ENCODE measurements at places on chromosomes 16 and 17.

DNA sequence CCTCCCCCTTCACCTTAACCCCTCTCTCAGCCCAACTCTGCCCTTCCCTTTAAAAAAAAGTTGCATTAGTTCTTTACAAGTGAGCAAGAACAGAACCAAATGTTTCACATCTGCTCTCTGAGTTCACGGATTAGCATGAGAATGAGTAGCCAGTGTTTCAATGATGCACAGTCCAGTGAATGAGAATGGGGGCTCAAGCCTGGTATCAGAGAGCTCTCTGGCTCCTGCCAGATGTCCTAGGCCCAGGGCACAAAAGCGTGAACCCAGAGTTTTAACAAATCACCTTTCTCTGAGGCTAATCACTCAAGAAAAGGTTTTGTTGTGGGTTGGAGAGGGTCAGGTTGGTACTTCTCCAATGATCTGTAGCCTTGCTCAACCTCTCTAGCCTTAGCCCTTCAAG lies 41.5 kb upstream of the HS3ST3A1 start:
- no peak for DNase-seq

- no peak for DNase-seq
Observed at GRCh38 chr17:1792495-1793446, 30.9 kb downstream of the SERPINF1 start.

DNA sequence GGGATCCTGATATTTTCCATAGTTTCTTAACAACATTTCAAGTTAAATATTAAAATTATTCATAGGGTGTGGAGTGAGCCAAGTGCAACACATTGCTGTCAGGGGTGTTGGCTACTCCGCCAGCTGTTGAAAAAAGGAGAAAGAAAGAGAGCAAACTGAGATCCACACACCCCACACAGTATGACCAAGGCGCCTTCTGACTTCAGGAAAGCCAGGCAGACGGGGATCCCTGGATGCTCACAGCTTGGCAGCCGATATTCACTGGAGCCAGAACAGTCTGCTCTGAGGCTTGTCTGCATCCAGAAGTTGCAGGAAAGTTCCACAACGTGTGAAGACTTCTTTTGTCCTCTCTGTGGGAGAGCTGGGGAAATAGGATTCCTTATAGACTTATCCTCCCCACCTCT lies 9.3 kb downstream of the CHD9NB start:
- DNase-seq: no peak

DNA sequence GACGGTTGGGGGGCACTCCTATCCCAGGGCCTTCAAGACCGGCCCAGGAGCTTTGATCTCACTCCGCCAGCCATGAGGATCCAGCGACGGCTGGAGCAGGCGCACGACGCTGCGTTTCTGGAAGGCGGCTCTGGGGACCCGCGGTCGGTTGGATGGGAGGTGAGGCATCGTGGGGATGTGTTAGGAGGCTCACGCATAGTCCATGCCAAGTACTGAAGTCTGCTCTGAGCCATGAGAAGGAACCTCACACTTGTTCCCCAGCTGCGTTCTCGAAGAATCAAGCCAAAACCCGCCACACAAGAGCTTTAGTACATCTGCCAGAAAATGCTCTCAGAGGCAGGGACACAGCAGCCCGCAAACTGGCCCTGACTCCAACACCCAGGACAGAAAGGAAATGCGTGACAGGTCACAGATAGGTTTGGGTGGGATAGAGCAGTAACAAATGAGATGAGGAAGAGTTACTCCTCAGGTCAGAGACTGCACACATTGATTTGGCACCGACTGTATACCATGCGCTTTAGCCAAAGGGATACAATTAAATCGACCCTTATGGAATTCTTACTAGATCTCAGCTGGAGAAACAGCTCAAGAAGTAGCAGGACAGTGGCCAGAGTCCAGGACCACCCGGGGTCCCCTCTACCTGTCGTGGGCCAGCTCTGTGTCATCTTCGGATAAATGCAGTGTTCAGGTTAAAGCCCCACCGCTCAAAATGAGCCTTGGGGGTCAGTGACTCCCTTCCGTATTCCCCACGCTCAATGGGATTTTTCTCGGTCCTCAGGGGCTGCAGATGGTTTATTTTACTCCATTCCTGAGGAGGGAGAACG lies 6.7 kb upstream of the GSG1L start:
- no peak for DNase-seq

GRCh38 chr17:42853004-42853403 lies 2.0 kb downstream of the AOC3 start:
- no peak for DNase-seq

- DNase-seq: no peak
Observed at GRCh38 chr17:76683011-76683755, 27.6 kb downstream of the MXRA7 start.

DNA sequence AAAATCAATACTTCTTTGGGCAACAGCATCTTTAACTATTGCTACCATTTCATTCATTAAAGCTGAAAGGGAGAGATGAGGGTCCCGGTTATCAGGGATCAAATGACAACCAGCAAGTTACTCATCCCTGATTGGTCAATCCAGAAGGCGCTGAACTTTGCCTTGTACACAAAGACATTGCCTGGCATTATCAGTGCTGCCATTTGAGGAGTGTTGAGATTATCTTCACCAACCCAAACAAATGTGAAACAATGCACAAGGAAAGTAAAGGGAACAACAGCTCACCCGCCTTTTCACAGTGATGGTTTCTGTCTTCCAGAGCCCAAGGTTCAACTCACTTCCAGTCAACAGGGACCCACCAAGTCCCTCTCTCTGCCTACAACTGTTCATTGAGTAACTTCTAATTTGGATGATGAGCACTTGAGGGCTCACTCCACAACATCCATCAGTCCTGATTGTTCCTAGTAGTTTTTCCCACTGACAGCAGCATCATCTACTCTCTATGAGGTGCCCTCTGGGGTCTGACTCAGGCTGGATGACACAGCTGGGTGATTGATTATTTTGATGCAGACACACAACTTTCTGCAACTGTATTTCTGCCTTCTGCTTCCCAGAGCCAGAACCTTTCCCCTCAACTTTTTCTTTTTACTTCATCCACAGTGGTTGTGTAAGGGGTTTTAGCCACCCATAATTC lies 32.0 kb downstream of the LYRM9 start:
- DNase-seq: no peak

DNA sequence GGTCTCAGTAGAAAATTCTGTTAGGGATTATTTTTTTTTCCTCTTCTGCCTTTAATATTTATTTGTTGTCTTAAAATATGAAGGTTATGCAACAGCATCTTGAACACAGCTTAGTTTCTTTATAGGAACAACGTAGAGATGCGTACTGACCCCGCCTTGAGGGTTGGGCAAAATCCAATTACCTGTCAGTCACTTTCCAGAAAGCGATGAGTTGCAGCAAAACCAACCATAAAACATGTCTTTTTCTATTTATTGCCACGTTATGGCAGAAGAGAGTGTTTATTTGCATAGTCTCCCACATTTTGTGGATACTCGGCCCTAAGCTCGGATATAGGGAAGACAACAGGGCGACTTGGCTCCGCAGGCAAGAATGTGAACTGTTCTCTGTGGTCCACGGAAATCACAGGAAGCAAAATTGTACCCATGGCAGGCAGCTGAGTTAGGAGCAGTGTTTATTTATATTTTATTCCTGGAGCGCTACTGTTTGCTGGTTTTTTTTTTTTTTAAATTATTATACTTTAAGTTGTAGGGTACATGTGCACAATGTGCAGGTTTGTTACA lies 44.3 kb upstream of the CACNG5 start:
- DNase-seq: no peak

DNA sequence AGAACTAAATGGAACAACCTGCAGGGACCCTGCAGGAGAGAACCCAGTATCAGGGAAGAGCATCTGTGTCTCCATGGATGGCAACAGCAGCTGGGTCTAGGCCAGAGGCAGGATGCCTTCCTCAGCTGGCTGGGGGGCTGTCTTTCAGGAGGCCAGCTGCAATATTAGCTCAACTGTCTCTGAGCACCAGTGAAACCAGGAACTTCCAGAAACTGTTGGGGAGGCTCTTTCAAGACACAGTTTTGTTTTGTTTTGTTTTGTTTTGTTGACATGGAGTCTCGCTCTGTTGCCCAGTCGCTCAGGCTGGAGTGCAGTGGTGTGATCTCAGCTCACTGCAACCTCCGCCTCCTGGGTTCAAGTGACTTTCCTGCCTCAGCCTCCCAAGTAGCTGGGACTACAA lies 7.6 kb downstream of the GPR142 start:
- DNase-seq: no peak

DNA sequence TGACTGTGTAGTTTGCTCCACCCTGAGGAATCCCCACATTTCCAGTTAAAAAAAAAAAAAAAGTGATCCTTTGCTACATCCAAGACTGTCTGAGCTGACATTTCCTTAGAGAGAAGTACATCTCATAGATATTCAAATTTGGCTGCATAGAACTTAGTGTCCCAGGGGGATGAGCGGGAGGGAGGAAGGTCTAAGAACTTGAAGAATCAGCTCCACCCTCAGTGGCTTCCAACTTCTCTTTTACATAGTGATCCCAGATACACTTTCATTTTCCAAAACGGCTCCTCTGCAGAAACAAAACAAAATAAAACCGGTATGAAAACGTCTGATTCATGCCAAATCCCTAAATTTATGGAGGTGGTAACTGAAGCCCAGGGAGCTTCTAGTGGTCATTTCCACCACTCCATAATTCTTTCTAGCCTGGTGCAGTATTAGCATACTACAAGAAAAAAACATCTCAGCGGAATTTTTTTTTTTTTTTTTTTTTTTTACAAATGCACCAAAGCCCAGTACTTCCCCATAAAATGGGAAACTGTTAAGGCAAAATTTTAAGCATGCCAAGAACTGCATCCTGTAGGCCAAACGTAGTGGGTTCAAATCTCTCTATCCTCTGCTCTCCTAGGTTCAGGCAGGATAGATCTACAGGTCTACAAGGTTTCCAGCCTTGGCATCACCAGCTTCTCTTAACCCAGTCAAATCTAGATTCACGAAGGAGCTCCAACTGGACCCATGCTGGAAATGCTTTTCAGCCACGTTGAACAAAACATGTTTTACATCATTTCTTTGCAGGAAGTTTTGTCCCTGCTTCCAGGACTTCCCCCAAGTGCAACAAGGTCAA lies 29.3 kb downstream of the MAF start:
- DNase-seq: no peak

DNA sequence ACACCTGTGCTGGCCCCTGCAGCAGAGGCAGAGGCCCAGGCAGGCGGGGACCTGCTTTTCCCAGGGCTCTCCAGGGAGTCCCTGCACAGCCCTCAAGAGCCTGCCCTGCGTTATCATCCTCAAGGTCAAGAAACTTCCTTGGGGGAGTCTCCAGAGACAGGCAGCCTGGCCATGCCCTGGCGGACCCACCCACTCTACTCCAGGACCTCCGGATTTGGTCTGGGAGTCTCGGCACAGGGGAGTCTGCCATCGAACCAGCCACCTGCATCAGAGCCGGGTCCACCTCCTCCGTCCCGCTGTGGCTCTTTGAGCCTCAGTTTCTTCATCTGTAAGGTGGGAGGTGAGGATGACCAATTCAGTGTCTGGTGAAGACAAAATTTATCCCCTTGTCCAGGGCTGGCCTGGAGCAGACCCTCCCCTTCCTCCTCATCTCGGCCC lies 75.3 kb upstream of the TNRC6C start:
- no peak for DNase-seq
